RWPE2 (cell line): ENCODE measurements at places on chromosomes 5 and 9.

- no peak for DNase-seq
These were observed 298.1 kb upstream of the PANK3 start for GRCh38 chr5:168877132-168877892.

DNA sequence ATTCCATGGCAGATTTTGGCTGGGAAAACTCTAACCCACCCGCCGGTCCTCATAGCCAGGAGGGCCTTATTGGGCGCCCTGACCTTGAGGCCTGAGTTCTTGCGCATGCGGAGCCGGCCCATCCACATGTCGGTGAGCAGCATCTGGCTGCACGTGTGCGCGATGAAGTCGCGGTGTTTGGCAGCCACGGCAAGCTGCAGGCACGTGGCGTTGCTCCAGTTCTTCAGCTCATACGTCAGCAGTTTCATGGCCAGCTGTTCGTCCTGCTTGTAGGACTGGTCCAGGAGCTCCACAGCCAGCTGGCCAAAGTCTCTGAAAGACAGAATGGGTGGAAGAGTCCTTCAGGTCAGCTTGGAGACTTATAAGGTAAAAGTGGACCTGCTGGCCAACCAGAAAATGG is 204.3 kb upstream of the KLF9 start:
- DNase-seq, result no peak

DNA sequence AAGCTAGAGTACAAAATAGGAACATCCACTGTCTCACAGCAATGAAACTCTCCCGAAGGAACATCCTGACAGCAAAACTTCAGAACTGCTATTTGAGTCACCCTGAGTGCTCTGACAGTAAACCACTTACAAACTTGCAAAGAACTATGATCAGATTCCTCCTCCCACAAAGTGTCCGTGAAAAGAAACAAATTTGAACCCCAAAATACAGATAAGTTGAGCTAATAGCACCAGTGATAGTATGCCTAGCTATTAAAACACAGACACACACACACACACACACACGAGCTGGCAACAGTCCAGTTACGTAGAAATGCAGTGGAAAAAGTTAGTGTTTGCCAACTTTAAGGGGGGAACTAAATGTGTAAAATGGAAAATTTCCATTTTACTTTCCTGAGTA is 3.1 kb upstream of the GLIS3 start:
- DNase-seq, result no peak

DNA sequence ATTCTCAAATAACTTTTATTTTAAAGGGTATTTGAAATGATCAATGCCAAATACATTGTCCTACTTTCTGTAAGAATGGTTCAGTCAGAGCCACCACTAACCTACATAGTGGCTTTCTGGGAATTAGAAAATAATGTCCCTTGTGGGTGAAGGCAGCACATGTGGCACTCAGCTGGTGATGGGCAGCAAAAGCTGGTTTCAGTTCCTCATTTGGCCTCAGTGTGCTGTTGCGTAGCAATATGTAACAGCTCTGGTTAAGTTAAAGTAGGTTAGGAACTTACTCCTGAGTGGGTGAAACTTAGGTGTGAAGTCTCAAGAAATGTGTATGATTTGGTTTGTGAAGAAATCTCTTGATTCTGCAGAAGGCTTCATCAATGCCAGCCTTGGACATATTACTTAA is 99.6 kb upstream of the SPEF2 start:
- DNase-seq, result no peak

- DNase-seq, result no peak
These were observed 92.0 kb downstream of the TMEM232 start for GRCh38 chr5:110634475-110634874.

GRCh38 chr9:111484572-111484894 is 350 bp upstream of the ECPAS start:
- DNase-seq, result no peak

DNA sequence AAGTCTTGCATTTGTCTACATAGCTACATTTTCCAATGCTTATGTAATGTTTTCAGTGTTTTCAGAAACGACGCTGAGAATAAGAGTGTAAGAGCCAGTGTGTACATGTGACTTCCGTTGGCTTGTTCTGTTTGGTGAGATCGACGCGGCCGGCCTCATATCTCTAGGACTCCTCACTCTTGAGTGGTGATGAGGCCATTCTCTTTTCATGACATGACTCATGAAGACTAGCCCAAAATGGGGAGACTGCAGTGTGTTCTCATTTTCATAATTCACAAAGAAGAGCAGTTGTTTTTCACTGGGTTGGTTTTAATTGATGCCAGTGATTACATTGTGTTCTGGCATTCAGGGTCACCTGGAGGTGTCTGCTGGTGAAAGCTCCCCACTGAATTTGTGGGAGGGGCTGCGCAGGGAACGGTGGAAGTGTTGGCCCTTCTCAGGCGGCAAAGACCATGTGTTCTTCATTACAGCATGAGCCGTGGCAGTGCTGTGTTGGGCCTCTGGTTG is 131.5 kb upstream of the OTULINL start:
- DNase-seq, result no peak

DNA sequence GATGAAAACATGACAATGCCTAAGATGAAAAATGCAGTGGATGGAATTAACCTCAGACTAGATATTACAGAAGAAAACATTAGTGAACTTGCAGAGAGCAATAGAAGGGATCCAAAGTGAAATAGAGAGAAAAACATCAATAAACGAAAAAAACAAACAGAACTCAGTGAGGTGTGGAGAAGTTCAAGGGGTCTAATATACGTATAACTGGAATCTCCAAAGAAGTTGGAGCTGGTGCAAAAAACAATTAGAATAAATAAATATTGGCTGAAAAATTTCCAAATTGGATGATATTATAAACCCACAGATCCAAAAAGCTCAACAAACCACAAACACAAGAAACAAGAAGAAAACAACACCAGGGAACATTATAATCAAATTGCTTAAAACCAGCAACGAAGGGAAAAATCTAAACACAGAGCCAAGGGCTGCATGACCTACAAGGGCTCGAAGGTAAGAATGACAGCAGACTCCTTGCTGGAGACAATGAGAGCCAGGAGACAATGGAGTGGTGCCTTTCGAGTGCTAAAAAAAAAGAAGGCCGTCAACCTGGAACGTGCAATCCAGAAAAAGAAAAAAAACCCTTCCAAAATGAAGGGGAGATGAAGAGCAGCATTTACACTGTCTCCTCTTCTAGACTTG is 11.8 kb downstream of the FAM163B start:
- no peak for DNase-seq

DNA sequence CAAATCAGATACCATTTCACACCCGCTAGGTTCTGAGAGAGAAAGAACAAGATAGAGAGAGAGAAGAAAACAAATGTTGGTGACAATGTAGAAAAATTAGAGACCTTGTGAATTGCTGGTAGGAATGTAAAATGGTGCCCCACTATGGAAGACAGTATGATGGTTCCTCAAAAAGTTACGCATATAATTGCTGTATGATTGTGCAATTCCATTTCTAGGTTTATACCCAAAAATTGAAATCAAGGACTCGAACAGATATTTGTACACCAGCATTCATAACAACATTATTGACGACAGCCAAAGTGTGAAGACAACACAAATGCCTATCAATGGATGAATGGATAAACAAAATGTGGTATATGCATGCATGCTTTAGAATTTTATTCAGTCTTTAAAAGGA is 74.5 kb upstream of the MAP3K1 start:
- no peak for DNase-seq

GRCh38 chr9:68920921-68921320 is 93.0 kb downstream of the PRKACG start:
- DNase-seq, result no peak

DNA sequence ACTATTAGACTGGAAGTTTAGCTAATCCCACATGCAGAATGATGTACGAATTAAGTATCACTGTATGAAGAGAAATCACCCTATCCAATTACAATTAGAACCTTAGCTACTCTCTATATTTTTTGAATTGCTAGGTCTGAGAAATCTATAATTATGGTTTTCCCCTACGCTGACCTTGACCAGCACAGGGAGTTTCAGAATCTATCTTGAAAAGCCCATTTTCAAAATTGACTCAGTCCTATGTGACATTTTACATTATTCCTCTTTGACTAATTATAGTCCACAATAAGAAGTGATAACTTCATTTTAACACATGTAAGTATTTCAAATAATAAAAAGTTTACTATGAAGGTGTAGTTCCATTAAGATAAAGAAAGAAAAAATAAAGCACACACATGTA is 21.5 kb downstream of the NUDT12 start:
- DNase-seq, result no peak

DNA sequence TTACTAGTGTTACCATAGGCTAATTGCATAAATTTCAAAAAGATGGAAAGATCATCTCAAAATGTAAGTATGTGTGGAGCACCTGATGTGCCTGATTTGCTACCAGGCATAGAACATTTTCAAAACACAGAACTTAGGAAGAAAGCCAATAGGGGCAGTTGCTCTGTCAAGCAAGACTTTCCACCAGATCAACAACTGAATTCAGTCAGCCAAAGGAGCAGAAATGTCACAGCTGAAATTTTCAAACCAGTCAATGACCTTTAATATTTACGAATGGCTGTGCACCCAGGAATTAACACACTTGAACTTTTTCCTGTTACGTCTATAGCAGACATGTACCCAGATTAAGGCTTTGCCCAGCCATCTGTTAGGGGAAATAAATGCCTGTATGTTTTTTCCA is 452.8 kb upstream of the PTGER4 start:
- no peak for DNase-seq

GRCh38 chr5:161547406-161547737 is 847 bp upstream of the GABRB2 start:
- no peak for DNase-seq

GRCh38 chr5:127447827-127448226 is 69.6 kb upstream of the PRRC1 start:
- DNase-seq, result no peak

DNA sequence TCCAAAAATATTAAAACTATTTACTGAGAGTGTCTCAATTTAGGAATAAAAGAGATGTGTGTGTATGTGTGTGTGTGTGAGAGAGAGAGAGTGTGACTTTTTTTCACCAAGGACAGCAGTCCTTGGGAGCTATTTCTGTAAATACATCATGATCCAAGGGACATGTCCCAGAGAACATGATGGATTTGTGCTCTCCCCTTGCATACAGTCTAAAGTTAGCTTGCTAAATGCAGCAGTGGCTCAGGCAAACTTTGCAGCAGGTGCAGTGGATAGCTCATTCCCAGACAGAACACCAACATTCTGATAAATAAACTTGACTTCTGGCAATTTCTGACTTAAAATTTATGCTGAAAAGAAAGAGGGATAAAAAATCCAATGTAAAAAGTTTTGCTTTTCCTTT is 55.4 kb upstream of the SGCD start:
- DNase-seq, result no peak

- DNase-seq, result no peak
These were observed 45.0 kb upstream of the DMRTA1 start for GRCh38 chr9:22401671-22402070.

DNA sequence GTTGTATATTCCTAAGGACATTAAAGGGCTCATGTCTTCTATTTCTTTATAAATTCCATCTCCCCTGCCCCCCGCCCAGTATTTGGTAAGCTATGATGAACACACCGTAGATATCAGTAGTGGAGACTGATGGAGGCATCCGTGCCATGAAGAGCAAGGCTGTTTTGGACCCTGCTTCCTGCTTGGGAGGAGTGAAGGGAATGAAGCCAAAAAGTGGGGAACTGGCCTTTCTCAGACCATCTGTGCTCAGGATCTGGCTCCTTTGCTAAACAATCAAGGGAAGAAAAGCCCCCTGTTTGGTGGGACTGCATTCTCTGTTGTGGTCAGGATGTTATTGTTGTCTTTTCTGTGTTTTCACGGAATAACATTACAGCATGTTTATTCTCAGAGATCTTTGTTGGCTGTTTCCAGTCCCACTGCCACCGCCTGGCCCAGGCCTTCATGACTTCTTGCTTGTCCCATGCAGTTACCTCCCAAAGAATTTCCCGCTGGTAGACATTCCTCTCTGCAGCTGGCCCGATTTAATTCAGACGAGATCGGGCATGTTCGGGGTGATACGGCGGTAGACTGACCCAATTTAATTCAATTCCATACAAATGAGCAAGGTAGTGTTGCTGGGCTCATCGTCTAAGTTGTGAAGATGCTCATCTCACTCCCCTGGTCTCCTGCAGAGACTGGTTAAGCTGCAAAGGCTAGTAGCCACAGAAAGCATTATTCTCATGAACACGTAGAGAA is 31.4 kb upstream of the ANKH start:
- no peak for DNase-seq

DNA sequence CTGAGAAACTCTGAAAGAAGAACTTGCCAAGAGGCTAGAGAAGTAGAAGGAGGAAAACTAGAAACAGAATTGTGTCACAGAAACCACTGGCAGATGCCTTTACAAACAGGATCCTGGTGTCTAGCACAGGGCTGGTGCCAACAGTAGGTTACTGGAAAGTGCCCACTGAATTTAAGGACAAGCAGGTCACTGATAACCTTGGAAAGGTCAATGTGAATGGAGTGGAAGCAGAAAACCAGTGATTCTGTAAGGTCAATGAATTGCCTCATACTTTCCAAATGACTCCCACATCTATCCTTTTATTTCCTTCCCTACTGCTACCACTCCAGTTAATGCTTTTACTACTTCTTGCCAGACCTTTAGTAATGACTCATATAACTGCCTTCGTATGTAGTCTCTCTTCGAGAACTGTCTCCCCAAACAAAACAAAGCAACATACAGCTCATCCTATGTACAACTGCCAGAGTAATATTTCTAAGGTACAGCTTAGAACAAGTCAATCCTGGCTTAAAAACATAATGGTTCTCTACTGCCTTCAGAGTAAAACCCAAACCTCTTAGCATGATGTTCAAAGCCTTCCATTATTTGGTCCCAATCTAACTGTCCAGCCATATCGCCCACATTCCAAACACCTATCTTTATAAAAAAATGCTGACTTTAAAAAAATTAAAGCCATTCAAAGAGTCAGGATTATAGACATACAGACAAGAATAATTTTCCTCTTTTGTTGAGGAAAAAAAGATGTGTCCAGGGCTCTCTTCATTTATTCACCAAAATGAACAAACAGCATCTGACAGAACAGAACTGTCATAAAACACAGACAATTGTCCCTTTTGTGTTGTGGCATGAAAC is 52.5 kb downstream of the NR3C1 start:
- DNase-seq, result no peak

DNA sequence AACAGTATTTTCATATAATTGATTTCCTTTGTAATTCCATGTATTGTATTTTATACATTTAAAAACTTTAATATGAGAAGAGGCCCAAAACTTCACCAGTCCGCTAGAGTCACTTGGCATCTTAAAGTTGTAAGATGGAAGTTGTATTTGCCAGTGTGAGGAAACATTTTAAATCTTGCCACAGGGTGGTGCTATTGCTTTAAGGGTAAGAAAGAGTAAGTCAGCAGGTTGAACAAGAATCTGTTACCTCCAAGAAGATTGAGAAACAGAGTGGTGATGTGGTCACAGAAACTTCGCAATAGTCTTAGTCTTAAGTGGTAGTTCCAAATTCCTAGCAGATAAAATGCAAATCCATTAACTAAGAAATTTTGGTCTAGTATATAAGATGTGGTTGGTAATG is 39.8 kb upstream of the RANBP6 start:
- DNase-seq, result no peak

DNA sequence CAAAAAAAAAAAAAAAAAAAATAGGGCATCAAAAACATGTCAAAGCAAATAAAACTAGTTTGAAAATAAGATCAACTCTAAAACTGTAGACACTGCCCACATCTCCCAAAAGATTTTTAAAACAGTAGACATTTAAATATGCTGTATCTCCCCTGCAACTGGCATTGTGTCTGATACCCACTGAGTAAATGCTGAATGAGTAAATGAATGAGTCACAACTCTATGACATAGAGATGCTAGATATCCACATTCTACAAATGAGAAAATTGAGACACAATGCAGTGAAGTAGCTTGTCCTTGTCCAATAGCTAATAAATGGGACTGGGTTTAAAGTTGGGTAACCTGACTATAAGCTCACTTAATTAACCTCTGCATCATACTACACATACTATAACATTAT is 14.1 kb upstream of the MAP1B start:
- DNase-seq, result no peak
